ENCODE measurements at places on chromosomes 2 and 18. TPM values are rescaled to one million over a fixed set of nuclear protein-coding genes. Genes with fewer than 3 reads are reported as not detected.
A peak's percentile ranks its signal among the peaks of the same experiment; 100 is the strongest.

GRCh38 chr2:85779641-85780315 lies 26.0 kb downstream of the ATOH8 start:
- no peak for DNase-seq
- no peak overlapping the region for H3K27ac ChIP-seq
- H3K4me1 ChIP-seq: peaks cover 86% of the 10 kb centered on the region
- no peaks in the 10 kb centered on the region for H3K27me3 ChIP-seq
- H3K4me3 ChIP-seq: no peak overlapping the region

GRCh38 chr2:74292751-74293150 lies 50.5 kb downstream of the SLC4A5 start:
- no peaks in the 10 kb centered on the region for H3K36me3 ChIP-seq
- H3K27ac ChIP-seq: peak overlapping the region; percentile 94
- peaks cover 60% of the 10 kb centered on the region for H3K4me1 ChIP-seq
- H3K4me3 ChIP-seq: no peak overlapping the region
- no peak for DNase-seq
- no peaks in the 10 kb centered on the region for H3K27me3 ChIP-seq

GRCh38 chr18:37565977-37566478 lies 430 bp upstream of the CELF4 start:
- no peak overlapping the region for H3K27ac ChIP-seq
- peaks cover 22% of the 10 kb centered on the region for H3K4me1 ChIP-seq
- DNase-seq: peak; percentile 45
- peak overlapping the region; percentile 35 for H3K4me3 ChIP-seq

GRCh38 chr2:66697366-66697765 lies 262.4 kb downstream of the MEIS1 start:
- no peaks in the 10 kb centered on the region for H3K4me1 ChIP-seq
- H3K36me3 ChIP-seq: no peaks in the 10 kb centered on the region
- H3K27ac ChIP-seq: no peak overlapping the region
- no peak overlapping the region for H3K4me3 ChIP-seq

SLC11A1 gene
- 14.4 TPM for total RNA-seq

DNA sequence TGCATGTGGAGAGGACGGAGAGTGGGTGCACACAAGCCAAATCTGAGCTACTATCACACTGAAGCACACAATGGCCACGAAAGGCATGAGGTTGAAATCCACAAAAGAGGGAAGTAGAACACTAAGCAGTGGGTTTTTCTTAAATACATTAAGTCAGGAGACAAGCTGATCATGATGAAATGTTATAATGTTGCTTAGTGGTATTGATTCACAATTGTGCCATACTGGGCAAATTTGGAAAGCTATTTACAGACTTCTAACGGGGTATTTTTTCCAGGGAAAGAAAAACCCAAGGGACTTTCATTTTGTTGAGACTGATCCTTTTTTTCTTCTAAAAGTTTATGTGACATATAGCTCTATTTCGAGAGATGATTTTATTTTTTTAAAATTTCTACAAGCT lies 100.8 kb upstream of the CNGA3 start:
- H3K4me1 ChIP-seq: no peaks in the 10 kb centered on the region
- H3K4me3 ChIP-seq: no peak overlapping the region
- no peak for DNase-seq
- no peaks in the 10 kb centered on the region for H3K27me3 ChIP-seq

- DNase-seq: no peak
- no peak overlapping the region for H3K4me3 ChIP-seq
- H3K27me3 ChIP-seq: no peaks in the 10 kb centered on the region
- H3K27ac ChIP-seq: no peak overlapping the region
Measured at GRCh38 chr2:8488001-8488738, 193.7 kb upstream of the ID2 start.

GRCh38 chr2:238238766-238239542 lies 884 bp downstream of the HES6 start:
- no peaks in the 10 kb centered on the region for H3K27me3 ChIP-seq
- peak; percentile 19 for DNase-seq
- H3K27ac ChIP-seq: no peak overlapping the region
- peaks cover 10% of the 10 kb centered on the region for H3K4me1 ChIP-seq
- no peak overlapping the region for H3K4me3 ChIP-seq

DNA sequence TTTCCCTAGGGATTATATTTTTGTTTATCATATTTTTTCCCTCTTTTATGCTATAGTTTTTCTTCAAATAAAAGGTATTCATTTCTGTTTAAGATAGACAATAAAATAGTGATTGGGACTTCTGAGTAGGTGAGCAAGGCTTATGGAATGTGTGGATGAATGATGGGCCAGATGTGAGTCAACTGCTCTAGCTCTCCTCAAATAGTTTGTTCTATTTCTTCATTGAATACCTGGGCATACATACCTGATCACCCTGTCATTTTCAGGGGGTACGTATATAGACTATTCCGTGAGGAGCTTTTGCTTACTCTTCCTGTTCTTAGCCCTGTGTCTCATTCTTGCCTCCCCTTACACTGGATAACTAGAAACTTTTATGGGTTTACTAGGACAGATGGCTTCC lies 41.9 kb downstream of the BABAM2 start:
- H3K27ac ChIP-seq: no peak overlapping the region
- peaks cover 3% of the 10 kb centered on the region for H3K36me3 ChIP-seq
- no peaks in the 10 kb centered on the region for H3K4me1 ChIP-seq

DNA sequence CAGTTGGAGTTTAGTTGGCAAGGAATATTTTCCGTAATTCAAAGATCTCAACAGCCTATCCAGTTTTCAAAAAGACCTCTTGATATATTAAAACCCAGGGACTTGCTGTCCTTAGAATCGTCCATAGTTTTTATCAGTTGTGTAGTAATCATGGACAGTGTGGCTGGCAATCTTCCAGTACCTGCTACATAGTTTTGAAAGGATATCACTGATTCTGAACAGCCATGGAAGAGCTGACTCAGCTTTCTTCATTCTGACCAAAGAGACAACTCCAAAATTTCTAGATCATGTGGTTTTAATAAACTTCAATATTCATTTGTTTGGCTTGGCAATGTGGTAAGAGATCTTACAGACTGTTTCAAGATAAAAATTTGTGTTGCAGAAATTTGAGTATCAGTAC lies 616.7 kb downstream of the TDRD15 start:
- no peaks in the 10 kb centered on the region for H3K36me3 ChIP-seq
- no peak overlapping the region for H3K27ac ChIP-seq
- H3K4me3 ChIP-seq: no peak overlapping the region
- DNase-seq: no peak

DNA sequence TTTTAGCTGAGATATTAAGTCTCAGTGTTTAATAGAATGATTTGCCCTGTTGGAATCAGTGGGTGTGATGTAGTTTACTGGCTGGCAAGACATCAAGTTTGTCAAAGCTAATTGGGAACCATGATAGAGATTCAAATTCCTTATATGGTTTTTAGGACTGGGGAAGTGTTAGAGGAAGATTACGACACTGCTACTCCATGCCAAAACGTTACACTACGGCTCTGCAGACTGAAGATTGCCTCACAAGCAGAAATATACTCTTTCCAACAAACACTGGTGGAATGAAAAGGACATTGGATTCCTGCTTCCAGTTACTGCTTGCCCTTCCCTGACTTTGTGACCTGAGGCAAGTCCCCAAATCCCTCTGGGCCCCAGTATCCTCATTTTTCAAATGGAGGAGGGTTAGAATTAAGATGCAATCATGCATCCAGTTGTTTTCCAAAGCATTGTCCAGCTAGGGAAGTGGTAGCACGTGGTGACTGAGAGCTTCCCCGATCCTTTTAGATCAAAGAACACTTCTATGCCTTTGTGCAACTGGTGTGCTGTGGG lies 147.6 kb downstream of the CDC42EP3 start:
- peaks cover 7% of the 10 kb centered on the region for H3K4me1 ChIP-seq
- no peak overlapping the region for H3K4me3 ChIP-seq
- H3K27ac ChIP-seq: no peak overlapping the region
- no peak for DNase-seq

DNA sequence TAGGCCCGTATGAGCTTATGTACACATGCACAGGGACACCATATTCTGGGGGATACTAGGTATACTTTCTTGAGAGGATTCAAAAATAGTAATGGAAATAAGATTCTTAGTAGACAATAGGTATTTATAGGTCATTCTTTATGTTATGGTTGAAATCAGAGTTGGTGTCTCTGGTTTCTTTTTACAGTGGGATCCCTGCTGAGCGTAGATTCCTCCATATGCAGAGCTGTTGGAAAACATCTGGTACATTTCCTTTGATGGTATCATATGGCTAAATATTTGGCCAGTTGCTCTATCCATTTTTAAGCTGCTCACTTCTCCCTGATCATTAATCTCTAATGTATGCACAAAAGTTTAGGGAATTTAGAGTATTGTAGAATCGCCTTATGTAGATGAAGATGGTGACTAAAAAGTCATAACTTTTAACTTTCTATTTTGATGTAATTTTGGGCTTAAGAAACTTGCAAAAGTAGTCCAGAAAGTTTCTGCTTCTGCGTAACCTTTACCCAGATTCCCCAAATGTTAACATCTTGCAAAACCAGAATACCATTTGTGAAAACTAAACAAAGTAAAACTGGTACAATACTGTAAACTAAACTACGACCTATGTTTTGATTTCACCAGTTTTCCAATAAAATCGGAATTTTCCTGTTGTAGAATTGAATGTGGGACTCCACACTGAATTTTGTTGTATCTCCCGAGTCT lies 5.4 kb downstream of the ARHGAP28 start:
- DNase-seq: no peak
- H3K4me3 ChIP-seq: no peak overlapping the region
- H3K27me3 ChIP-seq: no peaks in the 10 kb centered on the region
- H3K27ac ChIP-seq: no peak overlapping the region
- no peaks in the 10 kb centered on the region for H3K36me3 ChIP-seq

CFAP221 gene
- total RNA-seq: 11.5 TPM

SFTPB gene
- total RNA-seq: 323 TPM

- H3K27ac ChIP-seq: no peak overlapping the region
- no peaks in the 10 kb centered on the region for H3K4me1 ChIP-seq
- H3K4me3 ChIP-seq: no peak overlapping the region
- H3K27me3 ChIP-seq: no peaks in the 10 kb centered on the region
Measured at GRCh38 chr18:61475931-61476330, 142.7 kb downstream of the CDH20 start.

HADHB gene
- total RNA-seq: 200 TPM

MEP1B gene
- total RNA-seq: not detected

DNA sequence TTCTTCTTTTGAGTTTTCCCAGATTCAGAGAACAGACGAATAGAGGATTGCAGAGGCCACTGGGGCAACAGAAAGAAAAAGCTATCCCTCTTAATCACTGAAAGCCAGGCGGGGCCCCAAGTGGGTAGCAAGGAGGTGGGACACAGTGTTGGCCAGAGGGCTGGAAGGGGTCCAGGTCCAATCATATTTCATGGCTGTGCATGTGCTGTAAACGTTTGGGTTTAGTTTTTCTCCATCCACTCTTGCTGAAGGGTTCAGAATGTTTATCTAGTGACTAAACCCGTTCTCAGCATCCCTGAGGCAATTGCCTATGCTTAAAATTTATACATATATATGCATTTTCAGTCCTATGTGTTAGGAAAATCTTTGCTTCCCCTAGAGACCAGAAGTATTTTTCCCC lies 99.4 kb upstream of the EPHA4 start:
- H3K27ac ChIP-seq: no peak overlapping the region
- no peaks in the 10 kb centered on the region for H3K36me3 ChIP-seq
- H3K27me3 ChIP-seq: no peaks in the 10 kb centered on the region

CYTIP gene
- total RNA-seq: 10.6 TPM

- no peak overlapping the region for H3K4me3 ChIP-seq
- DNase-seq: peak; percentile 66
- no peaks in the 10 kb centered on the region for H3K27me3 ChIP-seq
- no peaks in the 10 kb centered on the region for H3K36me3 ChIP-seq
- H3K27ac ChIP-seq: peak overlapping the region; percentile 99
Measured at GRCh38 chr2:101985101-101985792, 6.5 kb upstream of the IL1R2 start.

KCNIP3 gene
- total RNA-seq: 46.8 TPM

DNA sequence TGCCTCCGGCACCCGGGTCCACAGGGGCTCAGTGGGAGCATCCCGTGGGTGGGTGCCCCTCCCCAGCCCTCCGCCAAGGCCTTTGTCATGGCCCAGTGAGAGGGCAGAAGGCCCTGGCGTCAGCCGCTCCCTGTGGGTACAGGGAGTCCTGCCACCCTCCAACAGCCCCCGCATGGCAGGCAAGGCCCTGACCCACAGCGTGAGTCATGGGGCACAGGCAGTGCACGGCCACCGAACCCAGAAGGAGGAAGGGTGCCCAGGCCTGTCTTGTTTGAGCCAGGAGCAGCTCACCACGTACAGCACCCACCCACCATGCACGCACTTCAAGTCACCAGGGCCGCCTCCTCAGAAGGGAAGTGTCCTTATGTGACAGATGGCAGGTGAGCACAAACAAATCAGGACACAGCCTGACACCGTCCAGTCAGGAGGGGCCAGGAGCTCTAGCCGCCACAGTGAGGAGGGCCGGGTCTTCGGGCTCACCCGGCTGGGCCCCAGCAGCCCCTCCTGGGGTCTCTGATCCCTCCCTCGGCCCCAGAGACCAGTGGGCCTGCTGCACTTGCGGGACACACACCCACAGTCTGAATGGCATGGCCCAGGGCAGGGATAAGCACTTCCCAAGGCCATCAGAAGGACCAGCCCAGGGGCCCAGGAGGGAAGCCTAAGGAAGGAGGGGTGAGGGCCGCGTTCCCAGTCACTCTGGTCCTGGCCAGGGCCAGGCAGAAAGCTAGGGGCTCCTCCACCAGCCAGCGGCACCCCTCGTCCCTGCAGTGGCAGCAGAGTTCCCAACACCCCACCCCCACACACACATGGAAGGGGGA lies 25.8 kb downstream of the BIN1 start:
- H3K4me3 ChIP-seq: no peak overlapping the region
- H3K4me1 ChIP-seq: peaks cover 60% of the 10 kb centered on the region
- DNase-seq: peak; percentile 82
- peak overlapping the region; percentile 24 for H3K27ac ChIP-seq

All from thyroid gland (tissue), 4 donors.